ENCODE measurements at places on chromosomes 5 and 9.

- no peak for DNase-seq
Measured at GRCh38 chr5:56159521-56159947, 73.6 kb downstream of the ANKRD55 start.

DNA sequence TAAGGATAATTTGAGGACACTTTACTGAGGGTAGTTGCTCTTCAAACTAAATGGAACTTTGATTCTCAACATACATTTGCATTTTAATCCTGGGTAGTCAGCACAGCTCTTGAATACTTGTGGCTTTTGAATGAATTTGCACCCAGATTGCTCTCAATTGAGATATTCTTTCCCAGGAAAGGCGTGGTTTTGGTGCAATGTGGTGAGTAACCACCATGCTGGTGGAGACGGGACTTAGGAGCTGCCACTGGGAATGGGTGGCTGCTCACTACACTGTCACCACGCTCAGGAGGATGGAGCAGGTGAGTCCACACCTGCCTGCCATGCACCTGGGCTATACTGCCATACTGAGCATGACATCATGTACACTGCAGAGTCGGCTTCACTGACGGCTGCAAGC lies 99.2 kb downstream of the IRX1 start:
- DNase-seq, result no peak

DNA sequence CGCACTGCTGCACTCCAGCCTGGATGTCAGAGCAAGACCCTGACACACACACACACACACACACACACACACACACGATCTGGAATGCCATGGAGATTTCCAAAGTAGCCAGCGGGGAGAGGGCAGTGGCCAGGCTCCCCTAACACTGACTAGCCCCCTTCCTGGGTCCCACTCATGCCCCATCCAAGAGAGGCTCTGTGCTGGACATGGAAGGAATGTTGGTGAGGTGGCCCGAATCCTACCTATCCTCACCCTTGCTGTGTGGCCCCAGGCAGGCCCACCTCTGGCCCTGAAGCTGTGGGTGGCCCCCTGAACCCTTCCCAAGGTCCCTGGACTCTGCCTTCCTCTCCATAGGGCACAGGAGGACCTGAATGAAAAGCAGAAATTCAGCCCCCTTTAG lies 7.3 kb downstream of the BRD3 start:
- DNase-seq, result no peak

- DNase-seq, result no peak
Measured at GRCh38 chr5:154049636-154050035, 10.9 kb downstream of the MFAP3 start.

DNA sequence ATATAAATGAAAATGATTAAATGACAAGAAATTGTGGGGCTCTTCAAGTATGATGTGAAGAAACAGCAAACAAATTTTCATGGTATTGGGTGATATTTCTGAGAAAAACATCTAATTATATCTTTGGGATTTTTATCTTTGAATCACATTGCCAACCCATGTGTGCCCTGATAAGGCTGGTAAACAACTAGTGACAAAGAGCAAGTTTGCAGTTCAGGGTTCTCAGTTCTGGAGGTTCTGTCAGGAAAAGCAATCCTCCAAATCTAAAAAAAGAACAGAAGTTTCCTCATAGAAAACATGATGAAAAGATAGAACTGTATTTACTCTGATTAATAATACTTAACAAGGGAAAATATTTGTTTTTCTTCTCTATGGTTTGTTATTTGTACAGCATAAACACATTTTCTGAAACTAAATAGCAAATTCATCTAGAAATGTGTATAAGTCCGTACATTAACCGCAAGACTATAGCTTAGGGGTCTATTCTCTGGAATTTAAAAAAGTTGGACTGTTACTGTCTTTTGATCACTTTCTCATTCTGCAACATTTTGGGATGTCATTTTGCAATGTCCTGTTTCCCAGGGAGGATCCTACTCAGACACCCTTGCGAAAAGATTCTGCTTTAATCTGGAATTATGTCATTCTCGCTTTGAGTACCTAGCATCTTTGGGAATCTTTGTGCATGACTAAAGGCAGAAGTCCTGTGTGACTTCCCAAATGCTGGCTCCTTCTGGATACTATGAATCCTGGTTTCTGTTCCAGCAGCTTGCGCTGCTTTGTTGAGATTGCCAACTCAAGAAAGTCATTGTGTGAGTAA lies 308.5 kb downstream of the ADGRV1 start:
- DNase-seq, result no peak

- no peak for DNase-seq
Measured at GRCh38 chr5:175235251-175235960, 208.6 kb downstream of the DRD1 start.

DNA sequence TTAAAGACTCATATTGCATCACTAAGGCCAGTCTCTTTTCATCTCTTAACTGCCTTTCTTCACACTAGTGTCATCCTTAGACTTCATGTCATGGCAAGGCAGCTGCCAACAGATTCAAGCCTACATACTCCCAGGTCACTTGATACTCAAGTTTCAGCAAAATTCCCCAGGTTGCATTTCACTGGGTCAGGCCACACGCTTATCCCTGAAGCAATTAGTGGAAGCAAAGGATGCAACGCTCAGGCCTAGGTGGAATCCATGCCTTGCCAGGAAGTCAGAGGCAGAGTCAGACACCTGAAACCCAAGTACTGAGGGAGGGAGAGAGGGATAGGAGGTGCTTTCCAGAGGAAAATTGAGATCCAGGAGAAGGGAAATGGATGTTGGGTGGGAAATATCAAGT lies 28.9 kb downstream of the YIPF5 start:
- DNase-seq, result no peak

DNA sequence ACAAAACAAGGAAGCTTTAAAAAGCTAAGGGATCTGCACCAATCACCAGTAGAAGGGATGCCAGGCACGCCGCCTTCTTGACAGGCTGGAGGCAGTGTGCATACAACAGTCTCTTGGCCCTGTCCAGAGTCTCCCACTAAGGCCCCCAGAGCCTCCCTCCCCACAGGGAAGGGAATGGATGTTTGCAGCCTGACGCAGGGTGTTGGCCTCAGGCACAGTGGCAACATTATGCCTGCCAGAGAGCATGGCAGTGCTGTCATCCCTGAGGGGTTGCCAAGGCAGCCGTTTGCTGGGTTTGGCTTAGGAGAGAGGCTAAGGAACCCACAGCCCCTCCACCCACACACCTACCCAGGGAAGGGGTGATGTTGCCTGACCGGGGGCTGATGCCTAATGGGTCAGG lies 4.8 kb downstream of the HBEGF start:
- no peak for DNase-seq

- no peak for DNase-seq
Measured at GRCh38 chr5:55294935-55295334, 12.6 kb downstream of the DHX29 start.

DNA sequence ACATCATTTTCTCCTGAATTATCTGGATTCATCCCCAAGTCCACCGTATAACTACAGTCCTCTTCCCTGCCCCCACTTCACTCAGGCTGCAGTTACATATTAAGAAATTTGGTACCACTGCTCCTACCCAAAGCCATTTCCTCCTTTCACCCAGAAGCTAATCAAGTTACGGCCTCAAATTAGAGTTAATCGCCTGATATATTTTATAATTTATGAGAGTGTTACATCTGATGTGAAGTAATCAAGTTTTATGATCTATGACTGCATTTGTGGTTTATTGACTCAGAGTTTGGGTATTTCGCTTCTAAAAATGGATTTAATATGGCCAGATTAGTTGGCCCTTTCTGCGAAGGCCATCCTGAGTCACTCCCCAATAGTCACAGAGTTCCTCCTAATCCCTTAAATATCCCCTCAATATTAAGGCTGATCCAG lies 223.6 kb upstream of the KIF2A start:
- no peak for DNase-seq

DNA sequence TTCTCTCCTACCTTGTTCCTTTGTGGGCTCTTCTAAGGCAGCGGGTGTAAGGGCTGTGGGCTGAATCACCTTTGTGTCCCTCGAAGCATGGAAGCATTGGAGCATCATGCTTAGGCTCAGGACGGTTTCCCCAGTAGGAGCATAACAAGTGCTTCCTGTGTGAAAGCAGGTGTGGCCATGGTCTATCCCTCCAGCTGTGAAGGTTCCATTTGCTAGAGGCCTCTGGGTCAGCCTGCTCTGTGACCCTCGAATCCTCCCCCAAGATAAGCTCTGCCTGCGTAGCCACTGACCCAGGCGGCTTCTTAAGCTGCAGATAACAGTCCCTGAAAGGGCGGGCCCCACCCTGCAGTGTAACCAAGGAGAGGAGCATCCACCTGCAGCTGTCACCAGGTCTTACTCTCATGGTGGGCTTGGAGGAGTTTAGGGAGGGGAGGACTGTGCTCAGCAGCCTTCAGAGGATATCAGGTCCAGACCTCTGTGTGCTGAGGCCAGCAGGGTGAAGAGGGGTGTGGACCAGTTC lies 8.4 kb upstream of the NDST1 start:
- DNase-seq, result no peak

- DNase-seq, result no peak
Measured at GRCh38 chr5:142315096-142315900, 9.5 kb downstream of the SPRY4 start.

GRCh38 chr5:149472399-149472798 lies 78.8 kb downstream of the CSNK1A1 start:
- no peak for DNase-seq

- DNase-seq, result no peak
Measured at GRCh38 chr5:121251954-121252353, 599.7 kb upstream of the FTMT start.

GRCh38 chr9:135088348-135088978 lies 995 bp downstream of the OLFM1 start:
- DNase-seq, result no peak

DNA sequence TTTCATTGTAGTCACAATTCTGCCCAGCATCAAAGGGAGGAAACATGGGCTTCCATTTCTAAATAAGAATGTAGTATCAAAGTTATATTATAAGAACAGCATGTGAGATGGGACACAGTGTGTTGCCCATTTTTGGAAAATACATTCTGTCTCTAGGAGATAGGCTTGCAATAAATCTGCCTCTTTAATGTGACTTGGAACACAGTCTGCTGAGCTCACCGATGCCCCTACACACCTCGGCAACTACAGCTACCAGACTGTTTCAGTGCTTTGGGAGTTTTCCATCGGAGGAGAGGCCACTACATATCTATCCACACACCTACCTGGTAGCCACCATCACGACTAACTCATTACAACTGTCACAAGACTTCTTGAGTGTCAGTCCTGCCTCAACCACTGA lies 18.9 kb upstream of the FCHO2 start:
- no peak for DNase-seq

- no peak for DNase-seq
Measured at GRCh38 chr9:32991897-32992594, 9.4 kb downstream of the APTX start.

GRCh38 chr9:70100362-70100761 lies 56.7 kb downstream of the MAMDC2 start:
- DNase-seq, result no peak
